CD4-positive, CD25-positive, alpha-beta regulatory T cell (primary cell): ENCODE measurements at places on chromosomes 11 and 22. TPM values are rescaled to one million over a fixed set of nuclear protein-coding genes. Genes with fewer than 3 reads are reported as not detected.
A peak's percentile ranks its signal among the peaks of the same experiment; 100 is the strongest.

DNA sequence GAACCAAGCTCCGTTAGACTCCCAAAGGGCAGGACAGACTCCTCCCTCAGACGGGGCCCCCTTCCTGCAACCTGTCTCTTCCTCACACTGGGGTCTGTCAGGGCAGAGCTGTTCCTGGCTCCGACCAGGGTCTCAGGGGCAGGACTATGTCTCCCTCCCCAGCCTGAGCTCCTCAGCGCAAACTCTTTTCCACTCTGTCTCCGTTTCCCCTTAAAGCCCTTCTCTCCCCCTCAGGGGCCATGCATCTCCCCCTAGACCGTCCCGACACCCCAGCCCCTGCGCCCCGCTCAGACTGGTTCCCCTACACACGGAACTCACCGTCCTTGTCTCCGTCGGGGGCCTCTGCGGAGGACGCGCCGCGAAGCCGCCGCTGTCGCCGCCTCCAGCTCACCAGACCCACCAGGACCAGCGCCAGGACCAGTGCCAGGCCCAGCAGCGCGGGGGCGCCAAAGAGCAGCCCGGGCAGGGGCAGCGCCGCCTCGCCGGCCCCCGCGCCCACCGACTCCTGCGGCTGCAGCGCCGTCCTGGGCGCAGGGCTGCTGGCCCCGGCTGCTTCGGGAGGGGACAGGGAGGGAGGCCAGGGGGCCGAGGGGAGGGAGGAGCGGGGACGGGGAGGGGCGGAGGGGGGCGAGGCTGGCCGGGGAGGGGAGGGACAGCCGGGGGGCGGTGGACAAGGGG lies 684 bp downstream of the TNFRSF13C start:
- DNase-seq, result peak; percentile 61

Gene TBX10
- polyA plus RNA-seq, result not detected

Gene MEI1
- polyA plus RNA-seq, result 223 TPM

GRCh38 chr11:98277251-98277912 lies 743.4 kb upstream of the CNTN5 start:
- no peak for DNase-seq

Gene OR4D9
- not detected for polyA plus RNA-seq

Gene TMEM135
- 6.3 TPM for polyA plus RNA-seq

Gene TSPAN18
- polyA plus RNA-seq, result 3.6 TPM

- DNase-seq, result no peak
Measured at GRCh38 chr11:92826136-92826535, 143.3 kb upstream of the MTNR1B start.

DNA sequence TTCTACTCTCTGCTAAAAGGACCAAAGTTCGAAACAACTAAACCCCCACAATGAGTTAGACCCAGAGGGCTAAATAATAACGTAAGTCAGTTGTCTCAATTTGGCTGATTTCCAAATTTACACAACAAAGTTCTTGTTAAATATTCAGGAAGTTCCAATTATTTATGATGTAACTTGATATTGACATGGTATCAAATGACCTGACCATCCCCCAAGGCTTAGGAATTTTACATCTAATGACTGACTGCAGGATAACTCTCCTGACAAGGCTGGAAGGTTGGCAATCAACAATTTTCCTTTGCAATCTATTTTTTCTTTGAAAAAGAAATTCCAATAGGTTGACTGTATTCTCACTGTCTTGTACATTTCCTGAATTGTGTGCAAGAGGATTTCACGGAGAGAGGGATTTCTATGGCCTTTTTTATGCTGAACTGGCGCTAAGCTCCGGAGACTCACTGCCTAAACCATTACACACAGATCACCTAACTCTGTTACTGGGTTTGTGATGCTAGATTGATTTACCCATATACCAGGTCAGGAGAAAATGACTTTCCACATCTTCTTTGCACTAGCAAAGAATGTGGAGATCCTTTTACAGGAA lies 9.6 kb upstream of the CDON start:
- DNase-seq, result no peak

DNA sequence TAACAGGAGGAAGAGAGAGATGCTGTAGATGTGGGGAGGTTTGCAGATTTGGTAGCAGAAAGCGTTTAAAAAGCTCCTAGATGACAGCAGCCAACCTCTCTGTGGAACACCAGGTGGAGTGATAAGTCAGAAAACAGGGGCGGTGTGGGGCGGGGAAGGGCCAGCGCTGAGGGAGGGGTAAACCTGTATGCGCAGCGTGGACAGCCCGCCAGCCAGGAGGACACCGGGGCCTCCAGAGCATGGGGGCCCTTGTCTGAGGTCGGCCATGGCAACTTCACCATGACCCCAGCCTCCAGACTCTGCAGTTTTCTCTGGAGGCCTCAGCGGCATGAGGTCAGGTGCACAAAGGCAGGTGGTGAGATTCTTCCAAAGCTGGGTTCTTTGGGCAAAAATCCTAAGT lies 423.7 kb downstream of the BRD1 start:
- no peak for DNase-seq

Gene MRGPRE
- polyA plus RNA-seq, result not detected

GRCh38 chr22:42651134-42651533 lies 1.9 kb upstream of the CYB5R3 start:
- DNase-seq, result no peak

DNA sequence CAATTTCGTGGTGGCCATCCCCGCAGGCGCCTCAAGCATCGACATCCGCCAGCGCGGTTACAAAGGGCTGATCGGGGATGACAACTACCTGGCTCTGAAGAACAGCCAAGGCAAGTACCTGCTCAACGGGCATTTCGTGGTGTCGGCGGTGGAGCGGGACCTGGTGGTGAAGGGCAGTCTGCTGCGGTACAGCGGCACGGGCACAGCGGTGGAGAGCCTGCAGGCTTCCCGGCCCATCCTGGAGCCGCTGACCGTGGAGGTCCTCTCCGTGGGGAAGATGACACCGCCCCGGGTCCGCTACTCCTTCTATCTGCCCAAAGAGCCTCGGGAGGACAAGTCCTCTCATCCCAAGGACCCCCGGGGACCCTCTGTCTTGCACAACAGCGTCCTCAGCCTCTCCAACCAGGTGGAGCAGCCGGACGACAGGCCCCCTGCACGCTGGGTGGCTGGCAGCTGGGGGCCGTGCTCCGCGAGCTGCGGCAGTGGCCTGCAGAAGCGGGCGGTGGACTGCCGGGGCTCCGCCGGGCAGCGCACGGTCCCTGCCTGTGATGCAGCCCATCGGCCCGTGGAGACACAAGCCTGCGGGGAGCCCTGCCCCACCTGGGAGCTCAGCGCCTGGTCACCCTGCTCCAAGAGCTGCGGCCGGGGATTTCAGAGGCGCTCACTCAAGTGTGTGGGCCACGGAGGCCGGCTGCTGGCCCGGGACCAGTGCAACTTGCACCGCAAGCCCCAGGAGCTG lies 24.8 kb downstream of the ADAMTS15 start:
- no peak for DNase-seq

- no peak for DNase-seq
Measured at GRCh38 chr22:17164392-17165024, 5.4 kb upstream of the HDHD5 start.

Gene CCDC81
- not detected for polyA plus RNA-seq

Gene MICALL1
- polyA plus RNA-seq, result 1.1 TPM

- DNase-seq, result no peak
Measured at GRCh38 chr22:39847477-39847876, 46.1 kb downstream of the ENTHD1 start.

- DNase-seq, result no peak
Measured at GRCh38 chr11:74533421-74533820, 39.9 kb upstream of the LIPT2 start.

GRCh38 chr11:69880826-69881445 lies 61.7 kb upstream of the FGF3 start:
- DNase-seq, result no peak

DNA sequence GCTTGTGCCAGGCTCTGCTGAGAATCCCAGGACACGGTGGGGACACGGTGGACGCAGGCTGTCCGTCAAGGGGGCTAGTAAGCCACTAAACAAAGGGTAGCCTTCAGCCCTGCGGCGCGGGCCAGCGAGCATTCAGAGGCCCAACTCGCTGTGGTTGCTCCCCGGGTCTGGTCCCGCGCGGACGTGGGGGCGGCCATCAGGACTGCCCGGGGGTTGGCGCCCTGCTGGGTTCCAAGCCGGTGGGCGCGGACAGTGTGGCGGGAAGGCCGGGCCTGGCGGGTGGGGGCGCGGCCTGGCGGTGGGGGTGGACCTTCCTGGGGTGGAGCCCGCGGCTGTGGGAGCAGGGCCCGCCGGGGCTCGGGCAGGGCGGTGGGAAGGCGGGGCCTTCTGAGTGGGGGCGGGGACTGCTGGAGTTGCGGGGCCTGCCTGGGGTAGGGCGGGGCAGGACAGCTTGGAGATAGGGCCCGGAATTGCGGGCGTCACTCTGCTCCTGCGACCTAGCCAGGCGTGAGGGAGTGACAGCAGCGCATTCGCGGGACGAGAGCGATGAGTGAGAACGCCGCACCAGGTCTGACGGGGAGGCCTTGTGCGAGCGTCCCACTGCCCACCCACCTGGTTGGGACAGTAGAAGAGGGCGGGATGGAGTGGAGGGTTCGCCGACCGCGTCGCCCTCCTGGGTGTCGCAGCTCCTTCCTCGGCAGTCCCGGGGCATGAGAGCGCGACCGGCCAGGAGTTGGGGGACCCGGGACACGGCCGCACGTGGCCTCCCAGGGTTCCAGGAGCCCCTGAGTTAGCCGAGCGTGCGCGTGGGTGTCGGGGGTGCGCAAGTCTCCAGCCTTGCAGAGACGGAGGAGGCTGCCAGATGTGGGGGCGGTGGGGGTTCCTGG lies at the start of gene SERHL2:
Gene SERHL2, plus strand, starts transcription at position 482 of the 887 bp plus-strand sequence. Its CDS starts 65 bp downstream, at position 547.
- peak; percentile 86 for DNase-seq

DNA sequence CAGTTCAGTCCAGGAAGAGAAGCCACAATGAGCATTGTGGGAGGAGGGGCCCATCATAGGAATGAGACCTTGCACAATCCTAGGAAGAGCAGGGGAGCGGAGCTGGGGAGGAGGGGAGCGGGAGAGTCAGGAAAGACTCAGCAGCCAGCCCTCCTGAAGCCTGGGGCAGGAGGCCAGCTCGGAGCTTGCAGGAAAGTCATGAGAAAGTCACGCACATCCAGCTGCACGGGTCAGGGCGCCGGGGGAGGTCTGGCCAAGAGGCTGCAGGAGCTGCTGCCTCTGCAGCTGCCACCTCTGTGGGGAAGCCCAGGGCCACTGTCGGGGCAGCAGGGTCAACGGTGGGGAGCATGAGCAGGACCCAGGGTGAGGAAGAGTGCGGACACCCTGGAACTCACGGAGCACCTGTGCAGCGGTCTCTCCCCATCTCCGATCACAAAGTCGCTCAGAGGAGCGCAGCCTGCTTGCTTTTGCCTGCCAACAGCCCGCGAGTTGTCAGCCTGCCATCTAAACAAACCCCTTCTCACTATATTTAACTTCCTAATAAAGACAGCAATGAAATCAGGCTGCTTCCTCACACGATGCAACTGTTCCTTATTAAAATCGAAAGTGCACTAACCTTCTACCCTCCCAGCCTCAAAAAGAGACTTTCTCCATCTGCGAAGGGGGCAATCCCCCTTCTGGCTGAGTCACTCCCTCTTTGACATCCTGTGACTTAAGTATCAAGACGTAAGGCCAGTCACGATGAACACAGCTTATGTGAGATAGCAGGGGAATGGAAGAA lies 52.9 kb upstream of the RTL6 start:
- DNase-seq, result peak; percentile 32

GRCh38 chr11:47372422-47372821 lies 5.9 kb downstream of the SPI1 start:
- no peak for DNase-seq

GRCh38 chr11:42824067-42824466 lies 487.7 kb upstream of the API5 start:
- no peak for DNase-seq

DNA sequence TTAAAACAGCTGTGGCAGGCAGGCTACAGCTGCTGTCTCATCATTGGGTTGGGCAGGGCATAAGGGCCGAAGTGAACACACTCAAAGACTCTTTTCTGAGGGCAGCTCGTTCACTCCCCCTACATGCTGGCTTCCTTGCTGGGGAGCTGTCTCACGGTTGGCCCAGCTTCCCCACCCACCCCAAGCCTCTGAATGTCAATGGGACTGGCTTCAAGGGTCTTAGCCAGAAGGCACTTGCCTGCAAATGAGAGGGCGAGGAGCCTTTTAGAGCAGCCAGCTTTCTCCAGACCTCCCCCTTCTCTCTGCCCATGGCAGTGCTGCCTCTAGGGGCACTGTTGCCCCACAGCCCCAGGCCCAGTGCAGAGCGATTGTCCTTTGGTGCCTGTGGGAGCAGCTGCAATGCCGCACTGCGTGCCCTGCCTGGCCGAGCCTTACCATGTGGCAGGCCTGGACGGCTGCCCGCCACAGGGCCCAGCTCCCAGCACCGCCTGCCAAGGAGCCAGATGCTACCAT lies 94.7 kb upstream of the RASSF10 start:
- DNase-seq, result no peak

GRCh38 chr11:69912161-69912910 lies 93.1 kb upstream of the FGF3 start:
- DNase-seq, result no peak

DNA sequence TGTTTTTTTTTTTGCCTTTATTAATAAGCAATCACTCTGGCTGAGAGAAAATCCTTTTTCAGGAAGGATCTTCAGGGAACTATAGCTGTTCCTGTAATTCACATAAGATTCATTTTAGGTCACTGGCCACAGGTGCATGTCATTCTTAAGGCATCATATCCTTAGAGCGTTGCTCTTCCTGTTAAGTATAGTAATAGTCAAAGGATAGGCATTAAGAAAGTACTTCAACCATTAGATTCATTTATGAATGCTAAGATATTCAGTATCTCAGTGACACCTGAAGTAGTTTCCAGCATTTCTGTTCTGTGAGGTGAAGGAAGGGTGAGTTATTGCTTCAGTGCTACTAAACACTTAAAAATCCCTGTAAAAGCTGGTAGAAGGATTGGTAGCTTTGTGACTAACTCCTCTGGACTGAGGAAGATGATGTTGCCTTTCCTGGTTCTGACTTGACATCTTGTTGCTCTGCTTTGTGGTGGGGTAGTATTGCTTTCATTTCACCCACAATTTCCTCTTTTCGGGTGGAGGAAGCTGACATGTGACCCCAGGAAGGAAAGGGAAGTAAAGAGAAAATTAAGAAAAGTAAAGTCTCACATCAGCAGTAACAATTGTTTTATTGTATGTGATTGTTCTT lies 34.7 kb downstream of the RNF169 start:
- peak; percentile 69 for DNase-seq

Gene TEX12
- 0.44 TPM for polyA plus RNA-seq

DNA sequence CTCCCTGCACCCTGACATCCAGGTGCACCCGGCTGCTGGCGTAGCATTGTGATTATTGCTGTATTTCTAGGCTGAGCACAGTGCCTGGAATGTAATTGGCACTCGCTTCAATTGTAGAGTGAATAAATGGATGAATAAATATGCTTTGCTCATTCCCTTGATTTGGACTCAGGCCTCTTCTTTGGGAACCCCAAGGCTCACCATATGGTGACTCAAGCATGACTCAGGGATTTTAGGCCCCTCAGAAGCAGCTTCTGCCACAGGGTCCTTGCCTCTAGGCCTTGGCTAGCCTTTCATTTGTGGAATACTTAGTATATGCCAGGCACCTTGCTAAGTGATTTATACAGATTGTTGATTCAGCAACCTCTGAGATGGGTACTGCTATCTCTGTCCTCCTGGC lies 78.9 kb downstream of the GRIK4 start:
- DNase-seq, result no peak

Gene GAS2
- polyA plus RNA-seq, result 3.2 TPM

DNA sequence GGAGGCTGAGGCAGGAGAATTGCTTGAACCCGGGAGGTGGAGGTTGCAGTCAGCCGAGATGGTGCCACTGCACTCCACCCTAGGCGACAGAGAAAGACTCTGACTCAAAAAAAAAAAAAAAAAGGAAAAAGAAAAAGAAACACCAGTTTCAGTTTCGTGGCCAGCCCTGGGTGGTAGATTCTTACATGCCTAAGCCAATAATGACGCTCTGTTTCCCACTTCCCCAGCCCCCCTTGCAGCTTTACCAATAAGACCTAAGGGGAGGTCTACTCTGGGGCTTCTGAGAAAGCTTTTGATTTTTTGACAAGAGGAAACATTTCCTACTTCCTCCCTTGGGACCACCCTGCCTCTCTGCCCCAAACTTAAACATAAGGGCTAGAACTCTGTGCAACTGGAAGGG lies 30.0 kb upstream of the PTPRJ start:
- DNase-seq, result peak; percentile 71
